Stimulated activated CD4-positive, alpha-beta T cell treated with anti-CD3 and anti-CD28 coated beads, Interleukin-12 subunit alpha, Interleukin-12 subunit beta, amount 100 ng/mL, for 48 hours (primary cell): ENCODE measurements at places on chromosomes 11 and 22.

- no peak for DNase-seq
These were observed 21.5 kb upstream of the RAG2 start for GRCh38 chr11:36619502-36619901.

DNA sequence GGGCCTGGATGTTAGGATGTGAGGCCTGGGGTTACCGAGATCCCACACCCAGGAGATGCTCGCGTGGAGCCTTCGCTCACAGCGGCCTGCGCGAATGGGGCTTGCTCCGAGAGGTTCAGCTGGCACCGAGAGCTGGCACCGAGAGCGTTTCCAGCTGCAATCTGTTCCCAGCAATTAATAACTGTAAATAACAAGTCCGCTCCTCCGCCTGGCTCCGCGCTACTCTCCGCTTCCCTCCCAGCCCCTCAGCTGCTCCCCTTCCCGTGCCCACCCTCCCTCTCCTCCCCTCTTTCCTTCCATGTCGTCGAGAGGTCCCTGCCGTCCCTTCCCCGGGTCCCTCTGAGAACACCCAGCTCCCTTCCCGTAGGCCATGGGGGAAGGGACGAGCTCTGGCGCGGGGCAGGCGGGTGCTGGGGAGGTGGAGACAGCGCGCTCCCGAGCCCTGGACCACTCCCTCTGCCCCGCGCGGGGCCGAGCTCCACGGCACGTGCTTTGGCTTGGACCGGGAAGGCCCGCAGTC lies 110.8 kb downstream of the WNT7B start:
- no peak for DNase-seq

DNA sequence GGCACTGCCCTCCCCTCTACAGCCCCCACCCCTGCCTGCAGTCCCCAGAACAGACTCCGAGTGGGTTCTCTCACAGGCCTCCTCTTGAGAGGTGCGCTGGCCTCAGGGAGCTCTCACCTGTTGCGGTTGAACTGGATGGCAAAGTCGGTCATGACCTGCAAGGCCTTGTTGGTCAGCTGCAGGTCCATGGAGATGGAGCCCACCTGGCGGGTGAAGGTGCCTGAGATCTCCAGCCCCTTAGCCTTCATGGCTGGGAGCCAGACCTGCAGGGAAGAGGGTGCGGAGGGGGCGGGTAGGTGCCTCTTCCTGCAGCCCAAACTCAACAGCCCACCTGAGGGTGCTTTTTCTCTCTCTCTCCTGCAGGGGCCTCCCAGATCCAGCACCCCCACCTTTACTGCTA lies 18.7 kb upstream of the RASL10A start:
- no peak for DNase-seq

DNA sequence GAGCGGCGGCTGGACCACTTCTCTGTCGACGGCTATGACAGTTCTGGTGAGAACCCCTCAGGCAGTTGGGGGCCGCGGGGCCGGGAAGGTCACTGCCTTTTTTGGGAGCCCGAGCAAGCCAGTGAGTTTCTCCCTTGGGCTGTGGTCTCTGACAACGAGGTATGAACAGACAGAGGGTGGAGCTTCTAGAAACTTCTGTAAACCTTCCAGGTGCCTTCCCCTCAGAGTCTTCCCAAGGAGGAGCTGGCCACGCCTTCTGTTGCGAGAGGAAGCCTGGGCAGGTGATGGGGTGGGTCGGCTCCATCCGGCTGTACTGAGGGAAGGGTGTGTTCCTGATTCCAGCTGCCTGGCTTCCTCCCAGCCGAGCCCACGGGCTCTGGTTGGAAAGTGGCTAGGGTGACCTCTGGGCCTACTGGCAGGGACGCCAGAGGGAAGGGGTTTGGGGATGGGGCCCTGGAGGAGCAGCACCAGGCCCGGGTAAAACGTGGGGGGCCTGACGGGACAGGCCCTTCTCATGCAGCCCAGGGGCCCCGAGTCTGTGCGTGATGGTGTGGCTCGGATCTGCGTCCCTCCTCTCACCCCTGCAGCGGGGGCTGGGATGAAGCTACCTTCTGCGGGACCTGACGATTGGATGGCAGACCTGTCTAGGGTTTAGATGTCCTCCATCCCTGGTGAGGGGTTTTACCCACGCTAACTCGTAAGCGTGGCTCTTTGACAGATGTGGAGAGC lies 110.8 kb downstream of the KCNQ1OT1 start:
- DNase-seq = no peak

DNA sequence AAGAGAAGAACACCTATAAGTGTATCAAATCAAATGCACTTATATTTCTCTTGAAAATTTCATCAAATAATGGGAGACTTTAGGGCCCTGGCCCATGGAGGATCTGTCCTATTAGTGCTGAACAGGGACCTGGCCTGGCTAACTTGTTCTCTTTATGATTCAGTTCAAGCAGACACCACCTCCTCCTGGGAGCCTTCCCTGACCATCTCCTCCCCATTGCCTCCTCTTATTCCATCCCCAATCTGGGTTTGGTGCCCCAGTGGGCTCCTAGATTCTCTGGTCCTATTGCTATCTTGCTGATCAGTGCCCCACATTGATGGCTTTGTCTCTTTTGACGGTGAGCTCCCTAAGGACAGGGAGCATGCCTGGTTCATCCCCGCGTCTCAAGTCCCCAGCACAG lies 60.1 kb downstream of the MICAL2 start:
- DNase-seq = no peak

DNA sequence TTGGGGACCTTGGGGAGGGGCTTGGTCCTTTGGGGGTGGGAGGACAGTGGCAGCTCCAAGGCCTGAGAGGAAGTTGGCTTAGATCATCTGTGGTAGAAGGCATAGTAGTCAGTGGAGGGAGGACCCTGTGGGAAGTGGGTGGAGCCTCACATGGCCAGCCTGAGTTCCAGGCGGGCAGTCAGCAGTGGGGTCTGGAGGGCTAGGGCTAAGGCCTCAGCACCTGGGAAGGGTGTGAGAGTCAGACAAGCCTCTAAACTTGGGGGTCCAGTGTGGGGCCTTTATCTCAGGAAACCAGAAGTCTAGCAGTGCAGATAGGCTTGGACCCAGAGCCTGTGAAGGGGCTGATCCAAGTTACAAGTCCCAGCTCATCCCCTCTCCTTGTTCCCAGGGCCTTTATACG lies 4.0 kb downstream of the NLRX1 start:
- DNase-seq = no peak

GRCh38 chr22:44616882-44617655 lies 84.9 kb upstream of the PRR5 start:
- DNase-seq = no peak
